Stimulated activated CD8-positive, alpha-beta memory T cell treated with anti-CD3 and anti-CD28 coated beads, Interleukin-7, amount 100 ng/mL, for 48 hours (primary cell): ENCODE measurements at places on chromosomes 7 and 10.

DNA sequence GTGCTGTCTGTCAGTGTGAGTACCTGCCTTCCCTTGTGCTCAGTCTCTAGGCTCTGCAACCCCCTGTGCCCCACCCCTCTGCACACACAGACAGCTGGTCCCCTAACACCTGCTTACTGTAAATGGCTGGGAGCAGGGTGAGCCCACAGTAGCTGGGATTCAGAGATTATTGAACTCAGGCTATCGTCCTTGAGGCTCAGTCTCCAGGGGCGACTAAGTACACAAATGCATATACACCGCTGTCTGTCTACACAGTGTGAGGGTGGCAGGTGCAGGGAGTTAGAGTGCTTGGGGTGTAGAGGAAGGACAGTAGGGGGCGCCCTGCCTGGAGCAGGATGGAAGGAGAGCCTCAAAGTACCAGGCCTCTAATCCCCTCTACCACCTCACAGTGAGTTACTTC is 12.9 kb downstream of the UPP1 start:
- no peak for DNase-seq

GRCh38 chr10:76202777-76203176 is 771.4 kb downstream of the LRMDA start:
- DNase-seq: no peak

GRCh38 chr7:32774541-32774951 is 117.0 kb downstream of the KBTBD2 start:
- no peak for DNase-seq

GRCh38 chr7:2266911-2267310 is 24.9 kb downstream of the NUDT1 start:
- DNase-seq: no peak

- DNase-seq: no peak
Observed at GRCh38 chr10:44398747-44399658, 14.1 kb upstream of the CXCL12 start.

DNA sequence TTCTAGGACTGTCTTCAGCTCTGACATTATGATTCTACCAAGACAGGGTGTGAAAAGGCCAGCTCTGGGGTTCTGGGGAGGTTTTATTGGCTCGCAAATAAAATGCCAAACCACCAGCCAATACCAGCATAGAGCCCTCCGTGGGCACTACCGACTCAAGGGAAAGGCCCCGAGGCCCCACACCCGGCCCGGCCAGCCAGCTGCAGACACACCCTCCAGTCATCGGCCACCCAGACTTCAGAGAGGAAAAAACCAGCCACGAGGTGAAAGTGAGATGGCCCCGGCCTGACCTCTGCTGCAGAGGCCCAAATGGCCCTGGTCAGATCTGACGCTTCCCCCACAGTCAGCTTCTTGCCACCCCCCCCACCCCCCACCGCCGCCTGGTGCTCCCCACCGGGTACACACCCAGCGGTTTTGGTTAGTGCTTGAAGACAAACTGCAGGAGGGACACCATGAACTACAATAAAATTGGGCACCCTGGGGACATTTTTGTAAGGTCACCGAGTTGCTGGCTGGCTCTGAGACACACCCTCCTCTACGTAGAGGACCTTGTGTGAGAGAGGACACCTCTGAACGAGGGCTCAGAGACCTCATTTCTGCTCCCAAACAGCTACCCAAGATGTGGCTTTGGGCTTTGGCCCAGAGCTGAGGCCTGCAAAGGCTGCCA is 79.9 kb downstream of the PRKAG2 start:
- no peak for DNase-seq

- DNase-seq: no peak
Observed at GRCh38 chr10:7038416-7038815, 372.4 kb downstream of the SFMBT2 start.

- DNase-seq: no peak
Observed at GRCh38 chr7:135713836-135714470, 14.0 kb downstream of the SLC13A4 start.

DNA sequence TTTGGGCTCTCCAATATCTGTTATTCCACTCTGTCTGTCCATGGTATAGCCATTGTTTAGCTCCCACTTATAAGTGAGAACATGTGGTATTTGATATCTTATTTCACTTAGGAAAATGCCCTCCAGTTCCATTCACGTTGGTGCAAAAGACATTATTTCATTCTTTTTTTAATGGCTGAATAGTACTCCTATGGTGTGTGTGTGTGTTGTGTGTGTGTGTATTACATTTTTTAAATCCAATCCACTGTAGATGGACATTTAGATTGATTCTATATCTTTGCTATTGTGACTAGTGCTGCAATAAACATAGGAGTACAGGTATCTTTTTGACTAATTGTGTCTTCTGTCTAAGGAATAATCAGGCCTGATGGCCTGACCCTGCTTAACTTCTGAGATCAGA is 7.4 kb upstream of the CPED1 start:
- no peak for DNase-seq

- no peak for DNase-seq
Observed at GRCh38 chr10:16843252-16843870, 26.1 kb upstream of the RSU1 start.

DNA sequence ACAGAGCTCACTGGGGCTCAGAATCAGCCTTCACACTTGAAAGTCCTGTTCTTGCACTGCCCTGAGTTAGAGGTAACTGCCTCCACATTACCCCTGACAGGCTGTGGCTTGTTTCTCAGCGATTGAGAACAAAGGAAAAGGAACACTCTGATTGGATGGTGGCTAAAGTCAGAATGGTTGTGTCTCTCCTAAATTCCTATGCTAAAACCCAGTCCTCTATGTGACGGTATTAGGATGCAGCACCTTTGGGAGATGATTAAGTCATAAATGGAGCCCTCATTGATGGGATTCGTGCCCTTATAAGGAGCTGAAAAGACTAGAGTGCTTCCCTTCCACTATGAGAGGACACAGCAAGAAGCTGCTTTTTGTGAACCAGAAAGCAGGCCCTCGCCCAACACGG is 38.9 kb upstream of the DGKI start:
- DNase-seq: no peak

DNA sequence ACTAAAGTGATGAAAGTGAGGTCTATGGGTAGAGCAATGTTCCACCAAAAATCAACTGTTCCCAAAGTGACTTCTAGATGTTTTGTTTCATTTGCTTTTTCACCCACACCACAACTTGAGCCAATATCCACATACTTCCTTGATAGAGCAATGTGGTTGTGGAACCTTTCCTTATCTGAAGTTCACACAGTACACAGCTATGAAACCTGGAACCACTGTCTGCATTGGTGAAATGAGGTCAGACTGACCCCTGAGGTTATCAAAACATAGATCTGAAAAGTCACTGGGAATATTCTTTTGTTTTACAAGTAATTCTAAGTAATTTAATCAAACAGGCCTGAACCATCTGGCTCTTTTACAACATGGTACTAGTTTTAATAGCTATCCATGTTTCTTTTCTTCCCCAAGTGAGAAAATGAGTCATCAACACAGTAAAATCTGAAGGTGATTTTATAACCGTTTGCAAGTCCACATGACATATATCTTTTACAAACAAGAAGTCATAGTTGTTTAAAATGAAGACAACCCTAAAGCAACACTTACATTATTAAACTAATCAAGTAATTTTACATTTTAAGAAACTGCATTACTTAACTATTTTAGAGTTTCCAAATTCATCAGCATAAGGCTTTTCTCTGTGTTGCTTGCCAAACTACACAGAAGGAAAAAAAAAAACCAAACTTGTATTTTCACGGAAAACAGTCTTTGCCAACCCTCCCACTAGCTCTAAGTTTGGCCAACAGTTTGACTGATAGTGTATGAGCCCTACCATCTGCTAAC is 80.3 kb downstream of the LRRC17 start:
- no peak for DNase-seq

GRCh38 chr10:31000867-31001266 is 30.8 kb downstream of the ZNF438 start:
- no peak for DNase-seq

- DNase-seq: no peak
Observed at GRCh38 chr7:116834815-116835504, 27.4 kb upstream of the CAPZA2 start.

GRCh38 chr10:12081879-12082557 is 13.3 kb downstream of the DHTKD1 start:
- no peak for DNase-seq
